ENCODE measurements at places on chromosomes 5 and 9.

GRCh38 chr5:109225716-109226625 is 183.8 kb downstream of the PJA2 start:
- DNase-seq = no peak

GRCh38 chr9:127664324-127664677 is 42.5 kb upstream of the CFAP157 start:
- no peak for DNase-seq

GRCh38 chr5:37892586-37892985 is 52.7 kb upstream of the GDNF start:
- no peak for DNase-seq

GRCh38 chr5:134113902-134114875 is at the start of gene TCF7:
Gene TCF7 (plus strand): TSS chr5:134114681. CDS start chr5:134114907, 226 bp downstream.
- peak; percentile 77 for DNase-seq

- DNase-seq = no peak
Measured at GRCh38 chr5:72427488-72428437, 79.4 kb downstream of the ZNF366 start.

DNA sequence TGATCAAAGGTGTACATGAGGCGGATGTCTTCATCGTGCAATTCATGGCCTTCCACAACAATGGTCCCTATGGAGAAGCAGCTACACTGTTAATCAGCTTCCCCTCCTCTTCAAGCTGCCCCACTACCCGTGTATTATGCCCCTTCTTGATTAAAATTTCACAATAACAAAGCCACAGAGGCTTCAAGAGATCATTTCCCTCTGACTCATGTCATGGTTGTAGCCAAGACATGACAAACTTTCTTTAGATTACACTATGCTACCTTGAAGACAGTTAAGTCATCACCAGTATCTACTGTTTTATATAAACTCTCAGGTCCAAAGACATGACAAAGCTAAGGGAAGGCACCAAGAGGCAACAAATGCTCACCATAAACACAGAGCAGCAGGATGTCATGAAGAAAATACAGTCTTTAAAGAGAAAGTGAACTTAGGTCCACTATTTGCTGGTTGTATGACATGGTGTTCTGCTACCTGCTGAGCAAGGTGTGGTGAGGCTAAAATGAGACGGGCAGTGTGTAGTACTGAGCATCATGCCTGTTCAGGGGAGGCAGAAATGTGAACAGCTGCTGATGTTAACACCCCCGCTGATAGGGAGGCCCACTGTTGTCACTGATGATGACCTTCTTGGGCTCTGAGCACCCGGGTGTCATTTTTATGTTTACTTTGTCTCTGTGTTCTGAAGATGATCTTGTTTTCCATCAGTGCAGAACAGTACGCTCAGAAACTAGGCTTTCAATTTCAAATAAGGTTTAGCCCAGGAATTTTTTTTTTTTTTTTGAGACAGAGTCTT is 48.3 kb downstream of the IARS1 start:
- DNase-seq = no peak

GRCh38 chr9:131721076-131721475 is 18.8 kb downstream of the RAPGEF1 start:
- no peak for DNase-seq

- DNase-seq = no peak
Measured at GRCh38 chr9:76751001-76751400, 13.2 kb upstream of the PCA3 start.

GRCh38 chr9:109158651-109159050 is 8.4 kb downstream of the FRRS1L start:
- DNase-seq = no peak

DNA sequence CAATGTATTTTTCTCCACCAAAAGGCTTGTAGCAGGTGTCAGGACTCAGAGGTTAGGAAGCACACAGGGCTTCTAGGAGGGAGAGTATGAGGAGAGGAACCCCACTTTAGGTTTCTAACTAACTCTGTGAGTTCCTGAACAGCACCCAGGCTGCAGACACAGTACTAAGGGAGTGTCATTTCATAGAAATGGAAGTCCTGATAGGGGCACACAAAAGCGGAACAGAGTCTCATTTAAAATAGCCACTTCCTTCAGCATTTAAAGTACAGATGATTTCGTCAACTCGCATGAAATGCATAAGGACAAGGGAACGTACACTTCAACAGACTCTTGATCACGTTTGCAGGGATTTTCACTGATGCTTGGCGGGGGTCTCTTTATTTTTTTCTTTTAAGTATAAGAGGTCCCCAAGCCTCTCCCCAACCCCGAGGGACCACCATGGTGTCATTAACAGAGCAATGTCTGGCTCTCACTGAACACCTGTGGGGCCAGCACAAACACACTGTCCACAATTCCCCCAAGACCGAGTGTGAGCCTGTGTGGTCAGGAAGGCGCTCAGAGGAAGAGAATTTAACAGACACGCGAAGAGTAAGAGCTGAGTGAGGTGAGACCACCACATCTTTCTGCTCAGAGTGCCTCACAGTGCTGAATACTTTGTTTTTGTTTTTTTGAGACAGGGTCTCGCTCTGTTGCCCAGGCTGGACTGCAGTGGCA is 82.3 kb downstream of the SECISBP2 start:
- DNase-seq = no peak

DNA sequence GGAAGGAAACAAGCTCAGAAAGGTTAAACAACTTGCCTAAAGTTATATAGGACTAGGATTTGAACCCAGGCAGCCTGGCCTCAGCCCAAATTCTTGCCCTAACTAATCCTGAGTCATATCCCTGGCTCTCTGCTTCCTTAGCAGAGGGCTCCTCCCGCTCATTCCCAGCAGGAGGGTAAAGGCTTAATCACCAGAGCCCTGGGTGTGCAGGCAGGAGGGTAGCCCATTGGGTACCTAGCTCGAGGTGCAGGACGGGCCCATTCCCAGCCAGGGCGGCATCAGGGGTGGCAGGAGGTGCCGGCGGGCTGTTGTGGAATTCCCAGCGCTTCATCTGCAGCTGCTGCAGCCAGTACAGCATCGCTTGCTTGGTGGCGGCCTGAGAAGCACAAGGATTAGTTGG is 3.9 kb downstream of the TBC1D2 start:
- DNase-seq = no peak

DNA sequence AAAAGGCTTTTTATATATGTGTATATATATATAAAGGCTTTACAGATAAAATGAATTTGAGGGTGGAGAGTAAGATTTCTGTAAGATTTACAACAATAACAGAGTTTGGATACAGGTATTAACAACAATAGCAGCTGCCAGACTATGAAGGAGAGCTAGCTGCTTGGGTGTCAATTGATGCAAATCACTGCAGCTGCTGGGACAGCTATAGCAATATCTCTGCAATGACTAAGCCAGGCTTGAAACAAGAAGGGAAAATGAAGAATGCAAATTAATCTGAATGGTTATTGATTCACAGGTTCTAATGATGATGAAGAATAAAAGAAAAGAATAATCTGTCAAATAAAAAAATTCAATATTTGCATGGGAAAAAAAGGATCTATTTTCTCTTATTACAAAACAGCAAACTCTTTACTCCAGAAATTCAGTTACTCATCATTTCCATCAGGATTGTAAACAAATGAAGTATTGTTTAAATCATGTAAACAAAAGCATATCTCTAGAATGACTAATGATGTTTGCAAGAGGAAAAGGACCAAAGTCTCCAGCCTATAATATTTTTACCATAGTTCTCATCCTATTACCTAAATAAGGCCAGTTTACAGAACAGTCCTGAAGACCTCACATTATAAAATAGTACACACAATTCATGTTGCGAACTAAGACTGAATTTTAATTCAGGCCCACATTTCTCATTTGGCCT is 219.0 kb downstream of the HTR1A start:
- DNase-seq = no peak

DNA sequence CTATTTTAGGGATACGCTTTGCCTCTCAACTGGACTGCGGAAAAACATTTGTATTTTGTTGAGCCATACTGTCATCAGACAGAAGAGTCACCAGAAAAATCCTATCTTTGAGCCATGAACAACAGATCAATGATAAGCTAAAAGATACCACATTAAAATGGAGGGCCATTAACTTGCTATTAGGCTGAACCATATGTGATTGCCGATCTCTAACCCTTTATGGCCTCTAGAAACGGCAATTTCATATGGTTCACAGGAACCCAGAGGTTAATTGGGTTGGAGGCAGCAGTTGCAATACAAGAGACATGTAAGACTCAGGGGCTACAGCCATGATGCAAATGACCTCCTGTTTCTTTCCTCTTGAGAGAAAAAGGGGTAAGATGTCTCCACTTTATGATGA is 69.8 kb downstream of the MYO10 start:
- no peak for DNase-seq

DNA sequence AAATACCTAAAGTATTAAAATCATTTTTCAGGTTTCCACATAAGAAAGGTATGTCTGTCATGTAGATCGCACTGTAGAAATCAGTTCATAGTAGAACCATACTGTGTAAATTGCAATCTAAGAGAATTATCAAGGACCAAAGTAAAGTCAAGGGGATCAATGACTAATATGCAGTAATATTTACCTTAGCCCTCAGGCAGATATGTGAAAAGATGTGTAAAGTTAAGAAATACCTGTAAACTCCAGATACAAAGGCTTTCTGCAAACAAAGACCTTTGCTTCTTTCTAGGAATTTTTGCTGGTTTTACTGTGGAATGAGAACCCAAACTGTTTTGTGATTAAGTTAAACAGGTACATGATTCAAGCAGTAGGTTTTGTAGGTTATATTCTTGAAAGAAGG is 11.6 kb downstream of the POLK start:
- no peak for DNase-seq

DNA sequence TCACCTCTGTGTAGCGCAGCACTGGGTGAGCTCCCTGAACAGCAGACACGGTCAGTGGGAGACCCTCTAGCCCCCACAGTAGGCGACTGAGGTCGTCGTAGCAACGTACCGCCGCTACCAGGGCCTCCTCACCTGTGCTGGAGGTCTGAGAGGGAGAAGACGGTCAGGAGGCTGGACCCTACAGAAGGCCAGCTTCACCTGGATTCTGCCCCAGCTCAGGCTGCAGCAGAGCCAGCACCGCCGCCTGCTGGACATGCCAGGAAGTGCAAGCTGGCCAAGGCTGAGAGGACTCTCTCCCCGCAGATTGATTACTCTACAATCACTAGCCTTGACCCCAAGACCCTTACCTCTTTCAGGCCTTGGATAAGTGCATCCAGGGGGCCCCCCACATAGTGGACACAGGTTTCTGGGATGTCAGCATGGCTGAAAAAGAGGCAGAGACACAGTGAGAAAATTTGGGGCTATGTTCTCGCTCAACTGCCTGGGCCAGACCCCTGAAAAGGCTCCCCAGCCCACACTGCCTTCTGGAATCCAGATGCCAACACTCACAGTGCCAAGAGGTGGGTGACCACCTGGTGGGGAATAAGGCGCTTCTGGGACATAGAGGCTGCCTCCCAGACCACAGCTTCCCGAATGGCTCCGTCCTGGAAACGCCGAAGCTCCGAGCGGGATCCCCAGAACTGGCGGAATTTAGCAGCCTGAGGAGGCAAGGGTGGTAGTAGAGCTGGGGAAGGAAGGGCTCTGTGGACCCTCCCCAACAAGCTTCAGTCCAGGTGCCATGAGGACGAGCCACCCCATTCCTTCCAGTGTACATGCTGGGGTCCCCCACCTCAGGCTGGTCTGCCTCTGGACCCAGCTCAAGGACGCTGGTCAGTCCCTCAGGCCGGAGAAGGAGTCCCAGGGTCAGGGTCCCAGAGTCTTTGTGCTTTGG is 6.9 kb downstream of the NOL6 start:
- peak; percentile 67 for DNase-seq

GRCh38 chr5:455806-456205 is 12.8 kb downstream of the EXOC3 start:
- DNase-seq = no peak

DNA sequence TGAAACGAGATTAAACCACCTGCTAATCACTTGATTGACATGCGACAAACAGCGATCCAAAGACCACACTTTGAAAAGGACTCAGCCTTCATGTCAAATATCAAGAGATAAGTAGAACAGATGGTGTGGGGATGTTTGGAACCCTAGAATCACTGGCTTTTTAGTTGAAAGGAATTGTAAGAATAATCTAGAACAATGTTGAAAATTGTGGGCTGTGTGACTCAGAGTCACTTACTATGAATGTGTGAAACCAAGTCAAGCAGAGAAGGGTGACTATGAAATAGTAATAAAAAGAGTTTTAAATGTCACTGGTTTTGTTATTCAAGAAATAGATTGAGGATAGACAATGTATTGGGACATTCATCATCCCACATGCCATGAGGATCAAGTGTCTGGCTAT is 14.1 kb upstream of the C1QTNF3 start:
- DNase-seq = no peak

- no peak for DNase-seq
Measured at GRCh38 chr5:11892832-11893231, 11.4 kb downstream of the CTNND2 start.

DNA sequence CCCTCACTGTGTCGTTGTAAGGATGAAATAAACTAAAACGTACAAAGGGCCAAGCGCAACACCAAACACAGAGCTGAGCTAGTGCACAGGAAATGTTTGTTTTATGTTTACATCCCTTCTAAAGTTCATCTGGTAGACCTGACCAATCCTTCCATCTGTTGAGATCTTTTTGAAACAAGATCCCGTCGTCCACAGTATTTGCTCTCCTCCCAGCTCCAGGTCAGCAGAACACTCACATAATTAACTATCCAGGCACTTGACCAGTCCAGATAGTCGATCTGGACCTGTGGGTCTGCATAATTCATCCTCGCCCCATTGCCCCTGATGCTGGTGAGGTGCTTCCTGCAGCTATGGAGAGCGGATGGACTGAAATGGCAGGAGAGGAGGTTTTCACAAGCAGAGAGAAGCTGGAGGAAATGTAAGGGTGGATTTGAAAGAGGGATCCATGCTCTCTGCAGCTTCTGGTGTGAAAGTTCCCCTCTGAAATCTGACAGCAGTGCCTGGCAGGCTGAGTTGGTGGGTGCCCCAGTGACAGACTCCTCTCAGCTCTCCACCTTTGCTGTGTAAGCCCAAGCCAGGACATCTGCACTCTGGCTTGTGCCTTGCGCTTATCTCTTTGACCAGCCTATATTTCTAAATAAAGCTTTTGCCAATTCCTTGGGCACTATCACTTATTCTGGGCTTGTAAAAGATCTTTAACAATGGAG is 102.4 kb downstream of the TTLL11 start:
- no peak for DNase-seq

- no peak for DNase-seq
Measured at GRCh38 chr5:95799191-95799835, 23.2 kb downstream of the GLRX start.

GRCh38 chr5:65076251-65076869 is 307.6 kb downstream of the CWC27 start:
- DNase-seq = peak; percentile 27

GRCh38 chr5:61670941-61671340 is 338.9 kb downstream of the ZSWIM6 start:
- DNase-seq = no peak

- no peak for DNase-seq
Measured at GRCh38 chr5:142663246-142663645, 22.6 kb downstream of the FGF1 start.

GRCh38 chr5:148208226-148208625 is 5.4 kb downstream of the SPINK6 start:
- DNase-seq = no peak

GRCh38 chr5:851553-851952 is 767 bp upstream of the ZDHHC11 start:
- no peak for DNase-seq

Measured in activated T-cell treated with anti-CD3 and anti-CD28 coated beads for 48 hours (primary cell).